ENCODE measurements at places on chromosomes 12 and 14.

GRCh38 chr12:61956545-61956944 lies 303.7 kb upstream of the USP15 start:
- DNase-seq, result no peak

- DNase-seq, result peak; percentile 81
Observed at GRCh38 chr12:64180951-64181350, 41.1 kb downstream of the KICS2 start.

DNA sequence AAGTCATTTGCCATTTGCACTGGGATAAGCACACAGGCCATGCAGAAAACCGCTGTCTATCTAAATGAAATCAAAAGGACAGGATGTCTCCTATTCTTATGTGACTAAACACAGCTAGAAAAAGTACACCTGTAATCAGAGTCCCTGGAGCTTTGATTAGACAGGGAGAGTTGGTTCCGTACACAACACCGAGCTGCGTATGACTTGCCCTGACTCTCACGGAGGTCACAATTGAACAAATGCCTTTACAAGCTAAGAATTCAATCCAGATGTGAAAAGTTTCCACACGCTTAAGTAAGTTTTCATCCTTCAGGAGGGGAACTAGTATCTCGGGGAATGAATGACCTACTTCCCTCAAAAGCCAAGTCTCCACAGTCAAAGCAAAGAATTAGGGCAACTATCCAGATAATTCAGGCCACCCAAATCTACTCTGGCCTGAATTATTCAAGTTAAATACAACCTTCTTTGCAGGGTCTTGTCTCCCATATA lies 67.5 kb downstream of the RTN1 start:
- DNase-seq, result no peak

DNA sequence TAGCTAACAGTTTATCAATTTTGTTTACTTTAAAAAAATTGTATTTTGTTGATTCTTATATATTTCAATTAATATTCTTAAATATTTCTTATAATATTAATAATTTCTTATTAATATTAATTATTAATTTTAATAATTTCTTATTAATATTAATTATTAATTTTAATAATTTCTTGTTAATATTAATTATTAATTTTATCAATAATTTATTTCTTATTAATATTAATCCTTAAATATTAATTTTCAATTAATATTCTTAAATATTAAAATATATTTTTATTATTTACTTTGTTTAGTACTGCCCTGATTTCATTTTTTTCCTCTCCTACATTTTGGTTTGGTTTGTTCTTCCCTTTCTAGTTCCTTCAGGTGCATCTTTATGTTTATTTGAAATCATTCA lies 1208.1 kb downstream of the LRFN5 start:
- DNase-seq, result no peak

DNA sequence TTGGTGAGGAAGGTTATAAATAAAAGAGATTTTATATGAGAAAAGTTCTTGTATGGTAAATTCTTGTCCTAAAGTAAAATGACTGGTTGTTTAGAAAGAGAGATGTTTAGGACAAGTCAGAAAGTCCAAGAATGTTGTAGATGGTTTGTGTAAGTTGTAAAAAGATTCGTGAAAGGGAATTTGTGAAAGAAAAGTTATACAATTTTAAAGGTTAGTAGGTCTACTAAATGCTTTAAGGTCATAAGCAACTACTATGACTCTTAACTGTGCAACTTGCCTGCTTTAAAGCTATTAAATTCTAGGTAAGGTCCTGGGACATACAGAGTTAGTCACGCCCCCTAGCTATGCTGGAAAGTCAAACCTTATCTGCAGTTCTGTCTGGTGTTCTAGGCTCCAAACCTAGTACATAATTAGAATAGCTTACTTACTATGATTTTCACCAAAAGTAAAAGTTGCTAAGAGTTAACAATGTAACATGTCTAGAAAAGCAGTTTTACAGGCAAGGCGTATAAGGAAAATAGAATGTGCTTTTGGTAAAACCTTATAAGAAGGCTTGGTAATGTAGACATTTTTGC lies 11.2 kb upstream of the DHRS2 start:
- no peak for DNase-seq

DNA sequence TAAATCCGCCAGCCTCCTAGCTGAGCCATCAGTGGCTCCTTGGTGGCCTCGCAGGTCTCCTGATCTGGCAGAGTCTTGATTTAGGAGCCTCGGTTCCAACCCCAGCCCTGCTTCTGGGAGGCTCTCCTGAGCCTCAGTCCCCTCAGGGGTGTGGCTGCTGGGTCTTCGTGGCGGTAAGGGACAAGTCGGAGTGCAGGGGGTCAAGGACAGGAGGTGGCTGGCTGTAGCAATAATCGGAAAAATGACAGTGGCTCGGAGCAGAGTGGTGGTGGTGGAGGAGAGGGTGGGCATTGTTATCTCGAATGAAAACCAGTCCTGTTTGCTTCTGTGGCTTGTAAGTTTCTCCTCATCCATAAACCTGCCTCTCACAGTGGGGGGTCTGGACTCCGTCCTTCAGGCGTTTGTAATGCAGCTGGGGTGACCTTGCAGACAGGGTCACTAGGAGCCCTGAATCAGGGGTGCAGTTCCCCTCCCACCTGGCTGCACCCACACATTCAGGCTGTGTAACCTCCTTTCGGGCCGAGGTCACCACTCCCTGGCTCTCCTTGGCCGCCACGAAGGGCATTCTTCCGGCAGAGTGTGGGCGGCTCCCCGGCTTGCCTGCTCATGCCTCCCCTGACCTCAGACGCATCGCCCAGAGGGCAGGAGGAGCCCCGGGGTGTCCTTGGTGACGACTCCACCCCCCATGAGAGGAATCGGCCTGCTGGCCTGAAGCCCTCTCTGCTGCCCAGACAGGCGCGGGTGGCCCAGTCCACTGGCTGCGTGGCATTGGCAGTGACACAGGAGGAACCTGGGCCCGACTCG lies 8.1 kb downstream of the BCL7A start:
- DNase-seq, result no peak

DNA sequence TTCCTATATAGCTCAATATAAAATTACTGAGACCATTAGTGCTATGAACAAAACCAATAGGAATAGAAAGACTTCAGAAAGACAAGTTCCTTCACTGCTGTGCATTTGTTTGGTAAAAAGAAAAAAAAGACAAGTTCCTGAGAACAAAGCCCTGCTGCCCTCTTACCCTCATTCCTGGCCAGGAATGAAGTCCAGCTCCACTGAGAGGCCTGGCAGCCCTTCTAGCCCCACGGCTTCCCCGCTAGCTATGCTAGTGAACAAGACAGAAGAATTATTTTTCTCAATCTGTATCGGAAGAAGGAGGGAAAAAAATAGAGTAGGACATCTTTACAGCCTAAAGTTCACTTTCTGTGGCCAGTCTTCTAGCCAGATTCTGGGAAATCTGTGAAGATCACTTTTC lies 1.6 kb downstream of the MFAP5 start:
- DNase-seq, result peak; percentile 23

- DNase-seq, result peak; percentile 51
Observed at GRCh38 chr14:54839701-54840119, 62.9 kb downstream of the GCH1 start.

- DNase-seq, result no peak
Observed at GRCh38 chr12:67042697-67043131, 226.4 kb upstream of the CAND1 start.

- DNase-seq, result no peak
Observed at GRCh38 chr12:77584860-77585259, 245.8 kb upstream of the NAV3 start.

DNA sequence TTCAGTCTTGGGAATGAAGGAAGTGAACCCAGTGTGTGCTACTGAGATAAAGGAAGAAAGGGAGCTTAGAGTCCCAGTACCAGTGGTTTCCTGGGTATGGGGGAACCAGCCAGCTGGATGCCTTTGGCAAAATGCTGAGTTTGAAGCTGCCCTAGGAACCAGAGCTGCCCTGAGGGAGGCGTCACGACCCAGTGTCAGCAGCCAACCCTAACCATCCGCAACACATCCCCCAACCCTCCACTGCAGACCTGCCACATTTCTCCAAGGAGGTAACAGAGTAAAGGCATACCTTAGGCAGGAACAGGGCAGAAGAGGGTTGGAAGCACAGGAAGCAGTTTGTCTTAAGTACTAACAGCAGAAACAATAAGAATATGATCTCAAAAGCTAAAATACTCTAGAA lies 28.6 kb downstream of the PRDM4 start:
- DNase-seq, result no peak

GRCh38 chr12:55933799-55934742 lies 3.1 kb downstream of the DGKA start:
- peak; percentile 55 for DNase-seq

GRCh38 chr14:101508948-101509729 lies 52.2 kb upstream of the DIO3 start:
- no peak for DNase-seq

DNA sequence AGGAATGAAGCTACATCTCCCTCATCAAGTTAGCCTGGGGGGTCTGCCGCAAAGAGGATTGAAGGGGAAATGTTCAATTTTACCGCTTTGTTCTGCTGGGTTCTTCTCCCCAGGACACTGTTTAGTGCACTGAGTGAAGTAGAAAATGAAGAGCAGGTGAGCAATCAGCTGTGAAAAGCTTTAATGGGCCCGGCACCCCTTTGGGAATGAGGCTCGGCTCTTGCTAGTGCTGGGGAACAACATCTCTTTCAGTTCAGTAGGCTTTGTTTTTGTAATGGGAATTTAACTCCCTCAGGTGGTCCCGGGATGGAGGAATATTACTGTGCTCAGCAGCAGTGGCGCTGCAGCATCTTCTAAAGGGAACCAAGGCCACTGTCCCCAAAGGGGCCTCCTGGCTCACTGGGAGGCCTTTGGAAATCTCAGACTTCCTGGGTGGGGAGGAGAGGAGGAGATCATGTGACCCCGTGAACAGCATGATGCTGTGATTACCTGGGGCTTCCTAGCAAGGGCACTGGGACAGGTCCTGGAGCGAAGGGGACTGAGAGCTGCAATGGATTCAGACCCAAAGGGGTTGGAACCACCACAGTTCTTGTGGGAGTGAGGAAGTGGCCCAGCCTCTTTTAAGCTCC lies 85.2 kb upstream of the MAX start:
- no peak for DNase-seq

DNA sequence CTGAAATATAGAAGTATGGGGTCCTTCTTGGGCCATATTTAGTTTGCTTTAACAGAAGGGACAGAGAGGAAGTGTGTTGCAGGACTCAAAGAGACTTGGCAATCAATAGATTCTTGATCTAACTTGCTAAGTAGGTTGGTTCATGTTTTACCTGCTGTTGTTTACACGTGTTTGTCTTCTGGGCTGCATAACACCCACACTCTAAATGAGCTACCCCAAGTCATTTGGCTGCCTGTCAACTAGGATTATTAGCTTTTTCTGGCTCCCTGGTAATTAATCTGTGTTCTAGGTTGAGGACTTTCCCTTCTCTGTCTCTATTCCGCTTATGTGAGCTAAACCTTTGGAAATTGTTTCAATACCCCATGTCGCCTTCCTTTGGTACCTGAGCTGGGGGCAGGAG lies 10.1 kb upstream of the TBPL2 start:
- DNase-seq, result no peak

DNA sequence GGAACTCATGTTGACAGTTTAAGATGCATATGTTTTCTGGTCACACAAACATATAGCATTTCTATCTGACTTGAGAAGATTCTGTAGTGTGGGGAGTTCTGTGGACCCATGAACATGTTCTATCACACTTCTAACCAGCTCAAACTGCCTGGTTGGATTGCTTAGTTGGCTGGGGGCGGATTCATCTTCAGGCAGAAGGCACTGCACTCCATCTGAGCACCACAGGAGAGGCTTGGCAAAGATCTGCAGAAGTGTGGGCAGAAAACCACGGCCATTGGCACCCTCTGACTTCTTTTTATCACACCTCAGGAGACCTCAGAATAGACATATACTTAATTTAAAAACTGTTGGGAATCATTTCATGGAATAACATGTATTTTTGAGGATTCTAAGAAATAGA lies 68.5 kb downstream of the LIN7A start:
- no peak for DNase-seq

DNA sequence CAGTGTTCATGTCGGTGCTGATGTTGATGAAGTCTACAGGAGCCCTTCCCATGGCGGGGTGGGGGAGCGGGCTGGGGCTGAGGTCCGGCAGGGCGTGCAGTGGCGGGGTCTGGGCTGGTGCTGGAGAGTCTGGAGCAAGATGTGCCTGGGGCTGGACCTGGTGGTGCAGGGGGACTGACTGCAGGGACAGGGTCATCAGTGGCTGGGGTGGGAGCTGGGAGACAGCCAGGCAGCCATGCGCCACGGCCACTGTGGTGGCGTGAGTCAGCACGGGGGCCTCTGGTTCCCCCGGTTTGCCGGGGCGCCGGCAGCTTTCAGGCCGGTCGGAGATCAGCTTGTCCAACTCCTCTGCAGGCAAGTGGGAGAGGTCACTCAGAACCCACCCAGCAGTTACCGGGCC lies 27.6 kb downstream of the FOXN4 start:
- DNase-seq, result no peak

DNA sequence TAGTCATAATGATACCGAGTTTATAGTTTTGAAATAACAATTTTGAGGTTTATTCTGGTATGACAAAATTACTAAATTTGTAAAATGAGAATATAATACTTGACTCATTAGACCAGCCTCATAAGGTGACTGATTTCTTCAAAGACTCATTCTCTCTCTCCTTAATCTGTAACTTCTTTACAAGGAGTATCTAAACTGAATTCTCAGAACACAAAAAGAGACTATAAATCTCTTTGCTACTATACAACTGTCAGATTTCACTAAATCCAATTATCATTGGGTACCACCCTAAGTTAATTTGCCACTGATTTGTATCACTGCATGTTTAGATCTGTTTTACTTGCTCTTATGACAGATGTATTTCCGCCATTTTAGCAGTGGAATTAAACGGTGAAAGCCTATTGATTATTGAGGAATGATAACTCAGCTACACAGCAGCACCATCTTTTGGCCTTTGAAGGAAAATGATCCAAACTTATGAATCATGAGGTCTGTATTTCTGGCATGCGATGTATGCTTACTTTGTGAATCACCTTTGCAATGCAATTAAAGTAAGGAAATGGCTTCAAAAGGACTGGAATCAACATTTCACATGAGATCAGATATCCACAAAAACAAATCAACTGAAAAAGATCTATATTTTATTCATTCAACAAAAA lies 161.2 kb downstream of the RERGL start:
- peak; percentile 48 for DNase-seq

DNA sequence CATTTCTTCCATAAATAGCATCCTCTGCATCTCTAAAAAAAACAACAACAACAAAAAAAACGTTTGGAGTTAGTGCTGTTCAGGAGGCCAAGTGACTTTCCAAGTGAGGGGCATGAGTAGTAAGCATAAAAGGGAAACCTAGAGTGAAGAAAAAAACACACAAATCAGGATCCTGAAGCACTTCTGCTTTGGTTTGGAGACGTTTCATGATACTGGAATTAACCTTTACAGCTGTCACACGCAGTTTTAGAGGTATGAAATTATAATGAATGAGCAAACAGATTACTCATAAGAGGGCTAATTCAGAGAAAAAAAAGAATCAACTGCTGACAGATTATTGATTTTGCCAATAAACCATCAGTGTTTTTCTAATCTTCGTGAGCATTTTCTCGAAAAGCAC lies 3.8 kb downstream of the SRSF9 start:
- DNase-seq, result no peak

GRCh38 chr12:59429766-59430165 lies 166.1 kb upstream of the SLC16A7 start:
- DNase-seq, result peak; percentile 15

Measured in AG10803 (cell line).